Neural crest cell (in vitro differentiated cells): ENCODE measurements at places on chromosomes 1 and 21. TPM values are rescaled to one million over a fixed set of nuclear protein-coding genes. Genes with fewer than 3 reads are reported as not detected.

The PHLDA3 gene
- 10.7 and 12.6 TPM in 2 replicates for total RNA-seq

The CACNA1S gene
- total RNA-seq: 0.07 TPM in 2 replicates

The SNRPE gene
- total RNA-seq: 302 and 308 TPM in 2 replicates

The S100A14 gene
- total RNA-seq: not detected in 2 replicates

The POFUT2 gene
- total RNA-seq: 35.4 and 39.5 TPM in 2 replicates

The CXADR gene
- 32.6 and 34.8 TPM in 2 replicates for total RNA-seq

The ADORA1 gene
- 1.9 and 2.0 TPM in 2 replicates for total RNA-seq

- no peak for DNase-seq
Observed at GRCh38 chr1:193625255-193625654, 438.8 kb upstream of the B3GALT2 start.

- DNase-seq: no peak
Observed at GRCh38 chr1:84376000-84376910, 22.0 kb upstream of the DNASE2B start.

- DNase-seq: no peak
Observed at GRCh38 chr1:111157431-111157830, 17.4 kb downstream of the CEPT1 start.

GRCh38 chr1:85174503-85174902, 26.3 kb downstream of the SYDE2 start:
- DNase-seq: no peak

DNA sequence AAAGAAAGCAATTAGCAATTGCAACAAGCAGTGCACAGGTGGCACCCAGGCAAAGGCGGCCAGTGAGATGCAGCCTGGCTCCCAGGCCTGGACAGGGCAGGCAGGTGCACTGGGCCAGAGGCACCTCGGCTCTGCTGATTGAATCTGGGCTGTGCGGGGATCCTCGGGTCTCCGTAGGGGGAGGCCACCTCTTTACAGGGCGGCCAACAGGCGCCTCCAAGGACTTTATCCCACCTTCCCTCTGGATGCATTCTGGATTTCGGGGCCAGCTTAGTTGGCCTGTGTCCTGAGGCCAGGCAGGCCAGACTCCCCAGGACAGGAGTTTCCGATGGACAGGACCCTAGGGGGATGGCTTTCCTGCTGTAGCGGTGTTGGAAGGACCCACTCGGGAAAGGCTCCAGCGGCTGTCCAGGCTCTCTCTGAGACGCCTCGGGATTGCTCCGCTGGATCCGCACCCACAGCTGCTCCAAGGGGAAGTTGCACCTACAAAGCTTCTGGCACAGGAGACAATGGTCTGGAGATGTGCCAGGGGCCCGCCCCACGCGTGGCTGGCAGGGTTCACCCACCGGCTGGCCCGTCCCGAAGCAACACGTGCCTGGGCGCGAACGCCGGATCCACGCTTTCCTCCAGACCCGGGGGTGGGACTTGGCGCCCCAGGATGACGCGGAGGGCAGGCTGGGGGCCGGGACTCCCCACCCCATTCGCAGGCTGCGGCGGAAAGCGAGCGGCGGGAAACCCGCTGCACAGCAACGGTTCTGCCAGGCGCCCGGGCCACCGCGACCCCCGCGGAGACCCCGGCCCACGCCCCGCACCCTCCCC, 810 bp downstream of the SLC19A1 start:
- no peak for DNase-seq

- no peak for DNase-seq
Observed at GRCh38 chr1:2949966-2950925, 71.0 kb upstream of the ACTRT2 start.

GRCh38 chr1:201142011-201142848, 12.0 kb downstream of the TMEM9 start:
- DNase-seq: no peak

DNA sequence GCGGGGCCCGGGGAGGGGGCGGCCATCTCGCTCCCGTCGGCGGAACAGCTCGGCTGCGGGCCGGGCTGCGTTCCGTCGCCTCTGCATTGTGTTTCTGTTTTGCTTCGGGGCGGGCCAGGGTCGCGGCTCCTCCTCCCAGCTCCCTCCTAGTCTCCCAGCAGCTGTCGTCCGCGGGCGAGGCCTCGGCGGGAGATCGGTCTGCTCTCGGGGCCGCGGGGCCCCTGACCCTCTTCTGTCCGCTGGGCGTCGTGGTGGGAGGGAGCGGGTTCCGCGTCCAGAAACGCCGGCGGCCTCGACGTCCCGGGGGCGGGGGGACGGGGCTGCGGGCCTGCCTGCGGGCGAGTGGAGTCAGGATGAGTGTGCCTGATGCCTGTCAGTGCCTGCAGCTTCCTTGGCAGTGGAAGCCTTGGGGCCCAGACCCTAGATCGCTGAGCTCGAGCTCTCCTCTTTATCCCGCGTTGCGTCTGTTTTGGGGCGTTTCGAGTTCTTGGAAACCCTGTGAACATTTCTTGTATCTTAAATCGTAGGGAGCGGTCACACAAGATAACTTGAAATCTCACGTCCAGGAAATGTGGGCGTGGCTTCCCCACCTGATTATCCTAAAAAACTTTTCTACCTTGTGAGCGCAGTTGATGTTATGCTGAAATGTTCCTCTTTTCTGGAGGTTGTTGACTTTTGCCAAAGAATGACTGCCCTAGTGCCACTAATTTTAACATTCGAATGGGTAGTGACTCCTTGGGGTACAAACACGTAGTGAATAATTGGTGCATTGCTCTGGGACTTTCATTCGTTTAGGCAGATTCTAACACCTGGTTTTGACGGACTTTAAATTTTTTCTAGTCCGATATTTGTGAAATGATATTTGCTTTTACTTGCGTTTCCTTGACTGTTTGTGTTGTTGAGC, 676 bp downstream of the MORC3 start:
- peak; percentile 64 for DNase-seq

GRCh38 chr1:66350001-66350547, 183.9 kb upstream of the SGIP1 start:
- no peak for DNase-seq

- no peak for DNase-seq
Observed at GRCh38 chr1:151898519-151898991, 10.8 kb downstream of the THEM4 start.

DNA sequence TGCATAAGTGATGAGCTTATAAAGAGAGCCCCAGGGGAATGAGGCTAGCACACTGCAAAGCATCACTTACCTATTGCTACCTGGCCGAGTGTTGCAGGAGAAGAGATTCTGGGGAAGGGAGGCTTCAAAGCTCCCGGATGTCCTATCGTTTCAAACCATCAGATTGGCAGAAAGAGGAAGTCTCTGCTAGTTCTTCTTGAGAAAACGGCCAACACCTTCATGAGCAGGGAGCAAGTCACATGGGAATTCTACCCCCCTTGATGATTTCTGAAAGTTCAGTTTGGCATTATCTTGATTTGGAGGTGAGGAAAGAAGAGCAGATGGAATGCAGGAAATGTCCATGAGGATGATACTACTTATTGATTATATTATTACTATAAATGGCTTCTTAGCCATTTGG, 16.2 kb downstream of the SYF2 start:
- no peak for DNase-seq

DNA sequence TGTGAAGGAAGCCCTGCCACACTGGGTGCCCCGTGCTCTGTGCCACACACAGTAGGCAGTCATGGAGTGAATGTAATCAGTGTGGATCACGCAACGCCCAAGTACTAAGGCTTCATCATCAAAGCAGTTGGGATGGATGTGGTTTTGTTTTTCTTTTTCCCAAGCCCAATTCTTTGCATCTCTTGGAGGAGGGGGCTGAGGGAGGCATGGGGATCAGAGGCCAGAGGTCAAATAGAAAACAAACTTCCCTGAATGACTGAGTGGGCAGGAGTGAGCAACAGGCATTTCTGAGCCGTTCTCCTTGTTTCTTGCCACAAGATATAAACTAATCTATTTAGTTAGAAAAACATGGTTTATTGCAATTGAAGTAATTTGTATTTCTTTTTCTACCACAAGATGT, 85.3 kb downstream of the TRABD2B start:
- DNase-seq: no peak
